ENCODE measurements at places on chromosomes 1 and 21.

- DNase-seq, result no peak
Measured at GRCh38 chr1:181386340-181386739, 97.0 kb upstream of the CACNA1E start.

DNA sequence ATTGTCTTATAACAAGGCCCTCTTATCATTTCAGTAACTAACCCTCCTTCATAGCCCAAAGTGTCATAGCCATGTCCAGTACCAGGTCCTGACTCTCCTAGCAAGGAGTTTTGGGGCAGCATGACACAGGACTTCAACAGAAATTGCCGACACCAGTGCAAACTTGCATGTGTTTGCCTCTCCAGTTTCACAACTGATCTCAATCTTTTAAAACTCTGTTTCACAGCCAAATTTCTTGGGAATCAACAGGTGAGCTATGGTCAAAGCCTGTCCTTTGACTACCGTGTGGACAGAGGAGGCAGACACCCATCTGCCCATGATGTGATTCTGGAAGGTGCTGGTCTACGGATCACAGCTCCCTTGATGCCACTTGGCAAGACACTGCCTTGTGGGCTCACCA is 36.8 kb downstream of the LAMC2 start:
- DNase-seq, result no peak

DNA sequence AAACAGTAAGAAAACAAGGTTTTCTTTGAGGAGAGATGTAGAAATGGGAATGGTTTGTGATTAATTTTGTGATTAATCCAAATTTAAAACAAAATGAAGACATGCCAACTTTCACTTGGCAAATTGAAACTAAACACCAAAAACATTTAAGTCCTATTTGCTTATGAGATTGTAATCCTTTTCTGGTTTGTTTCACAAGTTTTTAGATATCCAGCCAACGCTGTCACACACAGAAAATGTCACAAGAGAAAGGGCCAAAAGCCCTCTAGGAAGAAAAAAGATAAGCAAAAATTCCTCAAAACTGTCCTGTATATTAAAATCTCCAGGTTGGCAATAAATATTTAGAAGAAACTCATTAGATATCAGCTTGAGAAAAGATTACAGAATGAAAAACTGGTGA is 2.5 kb downstream of the USH2A start:
- DNase-seq, result no peak

DNA sequence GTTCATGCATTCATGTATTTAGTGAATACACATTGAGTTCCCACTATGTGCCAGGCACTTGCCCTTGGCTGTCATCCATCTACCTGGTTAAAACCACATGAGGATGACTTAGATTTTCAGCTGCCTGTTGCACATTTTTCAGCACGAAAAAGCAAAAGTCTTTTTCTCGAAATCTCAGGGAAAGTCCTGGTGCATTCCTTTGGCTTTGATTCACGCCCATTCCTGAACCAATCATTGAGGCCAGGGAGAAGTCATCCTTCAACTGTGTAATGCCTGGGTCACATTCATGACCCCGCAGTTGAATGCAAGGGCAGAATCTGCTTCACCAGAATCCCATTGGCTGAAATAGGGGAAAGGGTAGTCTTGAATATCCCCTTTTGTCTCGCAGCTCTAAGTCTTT is 84.4 kb downstream of the RNF220 start:
- DNase-seq, result no peak

GRCh38 chr21:36881228-36881627 is 85.2 kb downstream of the HLCS start:
- no peak for DNase-seq

DNA sequence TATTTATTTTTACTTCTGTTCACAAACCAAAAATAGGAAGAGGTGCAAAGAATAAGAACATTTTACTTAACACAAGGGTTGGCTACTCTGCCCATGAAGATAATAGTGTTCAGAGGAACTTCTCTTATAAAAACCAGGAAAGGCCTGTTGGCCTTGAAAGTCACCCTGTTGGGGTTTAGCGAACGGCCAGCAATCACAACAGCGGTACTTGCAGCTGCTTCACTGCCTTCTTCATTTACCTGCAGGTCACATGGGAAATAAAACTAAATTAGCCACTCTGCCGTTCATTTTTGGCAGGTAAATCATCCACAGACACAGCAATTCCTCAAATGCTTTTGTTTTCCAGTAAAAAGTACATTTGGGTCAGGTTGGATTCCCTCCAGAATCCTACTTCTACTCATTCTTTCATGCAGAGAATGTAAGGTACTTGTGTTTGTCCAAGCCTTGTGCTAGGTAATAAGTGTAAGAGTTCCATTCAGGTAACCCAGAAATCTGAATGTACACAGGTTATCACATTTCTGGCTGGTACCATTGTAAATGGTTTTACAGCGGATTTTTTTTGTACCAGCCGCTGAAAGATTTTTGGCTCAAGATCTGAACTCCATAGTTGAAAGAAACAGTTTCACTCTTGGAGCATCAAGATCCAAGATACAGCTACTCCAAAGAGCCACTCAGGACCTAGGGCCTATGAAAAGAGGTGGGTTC is 13.1 kb downstream of the SERPINC1 start:
- no peak for DNase-seq

- DNase-seq, result no peak
Measured at GRCh38 chr1:1623631-1624442, 8.1 kb upstream of the MMP23B start.
